BJ (cell line): ENCODE measurements at places on chromosomes 5 and 9. TPM values are rescaled to one million over a fixed set of nuclear protein-coding genes. Genes with fewer than 3 reads are reported as not detected.

DNA sequence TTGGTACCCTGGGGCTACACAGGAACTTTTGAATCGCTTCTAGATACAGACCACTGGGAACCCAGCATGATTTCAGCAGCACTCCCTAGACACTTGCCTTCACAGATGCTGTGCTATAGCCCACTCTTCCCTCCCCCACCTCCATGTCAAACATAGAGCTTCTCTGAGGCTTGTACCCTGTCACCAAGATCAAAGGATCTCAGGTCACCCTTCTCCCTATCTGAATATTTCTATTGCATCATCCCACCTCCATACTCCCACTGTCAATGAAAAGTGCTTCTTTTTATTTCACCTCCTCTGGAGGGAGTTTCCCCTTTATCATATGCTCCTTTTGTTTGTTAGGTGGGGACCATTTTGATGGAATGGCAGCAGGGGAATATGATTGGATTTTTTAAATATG lies 29.2 kb upstream of the PHF24 start:
- DNase-seq, result no peak

Gene ADRB2
- polyA plus RNA-seq, result 0.58 and 0.64 TPM in 2 replicates

Gene ZNF474
- polyA plus RNA-seq, result 0.06 and 0.22 TPM in 2 replicates

Gene RHOBTB3
- 288 and 320 TPM in 2 replicates for polyA plus RNA-seq
